ENCODE measurements at places on chromosomes 13 and 19. TPM values are rescaled to one million over a fixed set of nuclear protein-coding genes. Genes with fewer than 3 reads are reported as not detected.

Gene PDS5B
- 31.6 TPM for total RNA-seq

Gene KLK3
- not detected for total RNA-seq

DNA sequence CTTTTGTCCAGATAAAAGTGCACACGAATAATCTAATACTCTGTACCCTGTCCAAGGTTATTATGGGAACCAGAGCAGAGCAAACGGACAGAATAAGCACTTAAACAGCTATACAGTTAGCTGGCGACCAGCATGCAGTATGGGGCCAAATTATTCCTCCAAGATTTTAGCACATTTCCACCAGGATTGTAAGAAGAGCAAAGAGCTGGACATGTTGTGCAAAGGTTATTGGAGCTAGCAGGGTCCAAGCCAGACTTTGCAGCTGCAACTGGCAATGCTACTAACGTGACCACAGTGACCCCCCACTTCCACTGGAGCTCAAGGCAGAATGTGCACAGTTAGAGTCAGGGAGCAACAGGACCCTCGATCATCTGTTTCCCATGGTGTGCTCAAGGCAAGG, 89.9 kb downstream of the COL4A1 start:
- H3K27me3 ChIP-seq = no peaks in the 10 kb centered on the region
- H3K4me1 ChIP-seq = no peaks in the 10 kb centered on the region
- H3K36me3 ChIP-seq = peaks cover 14% of the 10 kb centered on the region
- peak overlapping the region; percentile 77 for H3K27ac ChIP-seq

GRCh38 chr13:60242043-60242595, 78.4 kb upstream of the DIAPH3 start:
- no peaks in the 10 kb centered on the region for H3K36me3 ChIP-seq
- H3K27me3 ChIP-seq = peaks cover 8% of the 10 kb centered on the region
- DNase-seq = no peak
- no peak overlapping the region for H3K4me3 ChIP-seq
